ENCODE measurements at places on chromosomes 3 and 15. TPM values are rescaled to one million over a fixed set of nuclear protein-coding genes. Genes with fewer than 3 reads are reported as not detected.

DNA sequence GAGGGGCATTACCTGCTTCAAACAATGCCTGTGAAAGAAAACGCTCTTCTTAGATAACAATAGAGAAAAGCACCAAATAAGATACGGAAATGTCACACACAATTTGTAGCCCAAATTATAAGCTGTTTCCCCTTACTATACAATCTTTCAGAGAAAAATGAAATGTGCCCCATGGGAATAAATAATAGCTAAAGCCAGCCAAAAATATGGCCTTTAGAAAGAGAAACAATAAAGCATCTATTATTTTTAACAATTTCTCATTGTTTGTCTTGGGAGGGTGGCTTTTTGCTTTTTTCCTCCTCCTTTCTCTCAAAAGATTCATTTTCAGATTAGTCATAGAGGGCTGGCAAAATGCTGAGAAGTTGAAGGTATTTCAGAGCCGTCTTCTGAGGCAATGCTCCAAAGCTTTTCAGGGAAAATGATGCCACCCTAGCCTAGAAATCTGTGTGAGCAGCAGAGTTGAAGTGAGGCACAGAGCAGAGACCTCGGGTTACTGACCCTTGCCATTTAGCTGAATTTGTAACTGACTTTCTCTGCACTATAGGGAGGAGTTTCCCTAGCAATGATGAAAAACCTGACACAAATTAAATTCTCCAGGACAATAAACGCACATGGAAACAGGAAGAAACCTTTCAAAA, 86.3 kb upstream of the PRICKLE2 start:
- DNase-seq: peak; percentile 36

MGLL gene
- total RNA-seq: 102 TPM

- no peak for DNase-seq
These were observed 222.2 kb downstream of the THRB start for GRCh38 chr3:24272408-24272807.

DNA sequence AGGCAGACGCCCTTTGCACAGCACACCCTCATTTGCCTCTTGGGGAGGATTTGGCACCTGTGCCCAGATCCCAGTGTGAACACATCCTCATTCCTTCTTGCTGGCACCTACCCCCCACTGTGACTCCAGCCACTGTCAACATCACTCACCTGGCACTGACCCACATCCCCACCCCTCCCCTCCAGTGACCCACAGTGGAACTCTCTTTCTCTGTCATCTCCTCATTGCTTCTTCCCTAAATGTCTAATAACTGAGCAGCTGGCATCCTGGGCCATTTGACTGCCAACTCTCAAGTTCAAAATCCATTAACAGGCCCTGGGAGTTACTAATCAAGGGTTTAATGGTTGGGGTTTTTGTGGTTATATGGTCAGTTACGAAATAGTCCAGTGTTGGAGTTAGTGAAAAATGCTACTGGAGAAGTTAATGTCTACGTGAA, 14.4 kb downstream of the SNAPC5 start:
- DNase-seq: peak; percentile 89

MYLK gene
- total RNA-seq: 28.3 TPM

- DNase-seq: no peak
These were observed 11.6 kb upstream of the DLL4 start for GRCh38 chr15:40917585-40917984.

DNA sequence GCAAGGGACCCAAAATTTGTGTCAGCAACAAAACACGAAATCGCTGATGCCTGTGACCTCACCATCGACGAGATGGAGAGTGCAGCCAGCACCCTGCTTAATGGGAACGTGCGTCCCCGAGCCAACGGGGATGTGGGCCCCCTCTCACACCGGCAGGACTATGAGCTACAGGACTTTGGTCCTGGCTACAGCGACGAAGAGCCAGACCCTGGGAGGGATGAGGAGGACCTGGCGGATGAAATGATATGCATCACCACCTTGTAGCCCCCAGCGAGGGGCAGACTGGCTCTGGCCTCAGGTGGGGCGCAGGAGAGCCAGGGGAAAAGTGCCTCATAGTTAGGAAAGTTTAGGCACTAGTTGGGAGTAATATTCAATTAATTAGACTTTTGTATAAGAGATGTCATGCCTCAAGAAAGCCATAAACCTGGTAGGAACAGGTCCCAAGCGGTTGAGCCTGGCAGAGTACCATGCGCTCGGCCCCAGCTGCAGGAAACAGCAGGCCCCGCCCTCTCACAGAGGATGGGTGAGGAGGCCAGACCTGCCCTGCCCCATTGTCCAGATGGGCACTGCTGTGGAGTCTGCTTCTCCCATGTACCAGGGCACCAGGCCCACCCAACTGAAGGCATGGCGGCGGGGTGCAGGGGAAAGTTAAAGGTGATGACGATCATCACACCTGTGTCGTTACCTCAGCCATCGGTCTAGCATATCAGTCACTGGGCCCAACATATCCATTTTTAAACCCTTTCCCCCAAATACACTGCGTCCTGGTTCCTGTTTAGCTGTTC, 34.9 kb downstream of the CHDH start:
- no peak for DNase-seq

DNA sequence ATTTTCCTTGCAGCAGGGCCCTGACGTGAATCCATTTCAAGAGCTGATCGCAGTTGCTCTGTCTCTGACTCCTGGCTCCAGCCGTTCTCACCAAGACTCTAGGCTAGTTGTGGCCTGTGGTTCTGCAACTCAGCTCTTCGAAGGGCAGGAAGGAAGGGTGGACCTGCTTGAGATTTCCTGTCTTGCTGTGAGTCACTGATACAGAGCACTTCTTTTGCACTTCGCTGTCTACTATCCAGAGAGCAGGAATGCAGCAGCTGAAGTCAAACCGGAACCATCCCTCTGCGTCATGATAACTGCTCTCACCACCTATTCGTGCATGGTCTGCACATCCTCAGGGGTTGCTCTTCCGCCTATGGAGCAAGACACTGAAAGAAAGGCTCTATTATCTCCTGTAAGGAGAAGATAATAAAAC, 59.7 kb downstream of the RAP2B start:
- peak; percentile 95 for DNase-seq
